ENCODE measurements at places on chromosomes 3 and 15.
A peak's percentile ranks its signal among the peaks of the same experiment; 100 is the strongest.

GRCh38 chr3:4633078-4634004 lies 140.2 kb downstream of the ITPR1 start:
- peak; percentile 77 for DNase-seq

- no peak for DNase-seq
Measured at GRCh38 chr3:73467211-73467610, 157.5 kb downstream of the PDZRN3 start.

DNA sequence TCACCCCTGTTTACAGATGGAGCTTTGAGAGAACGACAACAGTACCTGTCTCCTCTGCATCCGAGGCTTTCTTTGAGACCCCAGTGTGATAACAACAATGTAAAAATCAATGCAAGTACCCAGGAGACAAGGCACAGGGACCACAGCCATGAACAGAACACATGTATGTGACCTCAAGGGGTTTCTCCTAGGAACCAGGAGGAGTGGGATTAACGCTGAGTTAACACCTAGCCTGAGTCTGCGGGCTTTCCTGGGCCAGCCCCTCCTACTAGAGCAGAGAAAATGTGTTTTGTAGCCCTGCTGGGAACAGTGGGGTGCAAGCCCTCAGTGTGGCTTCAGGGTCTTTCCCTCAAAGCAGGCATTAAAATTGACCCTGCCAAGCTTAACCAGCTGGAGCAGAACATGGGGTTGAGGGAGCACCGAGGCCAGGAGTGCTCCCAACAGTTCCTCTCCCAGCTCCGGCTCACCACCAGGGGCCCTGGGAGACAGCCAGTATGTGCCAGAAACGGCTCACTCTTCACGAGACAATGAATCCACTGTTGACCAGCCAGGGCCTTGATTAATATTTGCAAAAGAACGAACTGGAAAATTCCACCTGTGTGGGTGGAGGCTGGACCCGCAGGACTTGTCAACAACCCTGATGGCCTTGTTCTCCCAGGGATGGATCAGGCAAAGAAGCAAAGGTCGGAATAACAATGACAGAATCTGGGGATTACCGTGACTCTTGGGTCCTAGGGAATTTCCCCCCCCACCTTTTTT lies 3.6 kb downstream of the CHDH start:
- DNase-seq: no peak

DNA sequence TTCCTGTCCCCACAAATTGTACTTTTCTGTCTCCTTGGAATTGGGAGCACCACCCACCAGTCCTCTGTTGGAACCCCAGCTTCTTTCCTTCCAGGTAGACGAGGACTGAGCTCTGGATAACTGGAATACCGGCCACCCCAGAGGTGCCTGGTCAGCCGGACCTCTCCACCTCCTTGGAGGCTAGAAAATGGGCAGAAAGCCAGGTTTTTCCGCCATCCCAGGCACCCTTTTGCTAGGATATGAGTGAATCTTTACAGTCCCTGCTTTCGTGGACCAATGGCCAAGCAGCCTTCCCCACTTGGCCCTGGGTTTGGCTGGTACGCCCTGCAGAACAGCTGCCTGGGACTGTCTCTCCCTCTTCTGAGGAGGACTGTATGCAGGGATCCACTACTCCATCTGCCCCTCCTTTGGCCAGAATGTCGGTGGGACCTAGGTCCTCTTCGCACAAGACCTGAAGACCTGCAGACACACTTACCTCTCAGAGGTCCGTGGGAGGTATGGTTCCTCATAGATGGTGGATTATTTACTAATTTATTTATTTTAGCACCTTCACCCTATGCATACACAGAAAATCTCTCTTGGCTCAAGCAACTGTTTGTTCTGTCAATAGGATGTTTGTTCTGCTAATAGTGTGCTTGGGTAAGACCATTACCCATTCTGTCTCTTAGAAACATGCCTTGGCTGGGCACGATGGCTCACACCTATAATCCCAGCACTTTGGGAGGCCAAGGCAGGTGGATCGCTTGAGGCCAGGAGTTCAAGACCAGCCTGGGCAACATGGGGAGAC lies 8.6 kb upstream of the CHAC1 start:
- no peak for DNase-seq

- no peak for DNase-seq
Measured at GRCh38 chr3:53166781-53167291, 5.8 kb downstream of the PRKCD start.

DNA sequence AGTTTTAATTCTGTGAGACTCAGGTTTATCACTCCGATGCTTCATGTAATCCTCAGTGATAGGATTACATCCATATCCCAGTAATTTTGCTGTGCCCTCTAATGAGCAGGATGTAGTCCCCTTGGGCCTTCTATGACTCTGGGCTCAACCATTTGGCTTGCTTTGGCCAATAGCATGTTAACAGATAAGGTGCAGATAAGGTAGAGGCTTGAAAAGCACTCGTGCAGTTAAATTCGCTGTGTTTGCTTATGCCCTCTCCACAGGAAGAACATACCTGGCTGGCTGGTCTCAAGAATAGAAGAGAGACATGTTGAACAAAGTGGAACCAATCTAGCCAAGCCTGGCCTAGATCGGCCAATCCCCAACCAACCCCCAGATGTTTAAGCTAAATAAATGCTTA lies 20.1 kb downstream of the CCDC13 start:
- DNase-seq: no peak

DNA sequence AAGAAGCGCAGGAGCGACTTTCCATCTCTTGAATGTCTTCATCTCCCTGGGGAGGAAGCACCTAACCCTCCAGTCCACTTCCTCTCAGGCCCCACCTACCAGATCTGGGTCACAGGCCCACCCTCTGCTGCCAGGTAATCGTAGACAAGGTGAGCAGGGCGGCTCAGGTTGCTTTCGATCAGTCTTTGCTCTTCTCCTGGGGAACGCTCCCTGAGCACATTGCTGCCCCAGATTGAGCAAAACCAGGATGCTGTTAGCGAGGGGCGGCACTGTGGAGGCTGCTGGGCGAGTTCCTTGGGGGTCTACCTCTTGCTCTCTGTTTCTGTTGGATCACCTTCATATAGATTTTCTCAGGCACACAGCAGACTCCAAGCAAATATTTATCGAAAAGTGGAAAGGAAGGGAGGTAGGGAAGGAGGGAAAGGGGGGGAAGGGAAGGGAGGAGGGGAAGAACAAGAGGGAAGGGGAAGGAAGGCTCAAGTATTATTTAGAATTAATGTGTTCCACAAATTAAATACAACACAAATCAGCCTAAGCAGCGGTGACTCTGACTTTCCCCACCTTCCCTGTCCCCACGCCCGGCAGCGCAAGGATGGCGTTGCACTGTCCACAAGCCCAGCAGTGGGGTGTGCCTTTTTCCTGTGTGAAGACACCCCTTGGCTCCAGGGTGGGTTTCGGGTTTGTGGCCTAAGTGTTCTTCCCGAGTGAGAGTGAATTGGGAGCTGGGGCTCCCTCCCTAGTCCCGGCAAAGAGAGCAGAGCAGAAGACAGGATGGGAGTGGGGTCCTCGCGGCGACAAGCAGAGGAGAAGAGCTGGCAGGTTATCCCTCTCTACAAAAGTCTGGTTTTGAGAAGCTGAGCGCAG lies 6.1 kb upstream of the PCSK6 start:
- DNase-seq: no peak

- DNase-seq: no peak
Measured at GRCh38 chr3:127351775-127352350, 64.0 kb upstream of the PRR20G start.

DNA sequence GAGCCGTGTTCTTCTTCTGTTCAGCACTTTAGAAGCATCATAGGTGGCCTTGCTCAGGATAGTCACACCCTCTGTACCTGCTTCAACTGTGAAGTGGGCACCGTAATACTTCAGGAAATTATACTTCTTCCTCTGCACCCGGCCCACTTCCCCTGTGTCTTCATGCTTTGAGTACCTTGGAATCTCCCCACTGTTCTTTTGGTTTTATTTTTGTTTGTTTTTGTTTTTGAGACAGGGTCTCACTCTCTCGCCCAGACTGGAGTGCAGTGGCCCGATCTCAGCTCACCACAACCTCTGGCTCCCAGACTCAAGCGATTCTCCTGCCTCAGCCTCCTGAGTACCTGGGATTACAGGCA lies 1.7 kb downstream of the P2RY14 start:
- DNase-seq: no peak

DNA sequence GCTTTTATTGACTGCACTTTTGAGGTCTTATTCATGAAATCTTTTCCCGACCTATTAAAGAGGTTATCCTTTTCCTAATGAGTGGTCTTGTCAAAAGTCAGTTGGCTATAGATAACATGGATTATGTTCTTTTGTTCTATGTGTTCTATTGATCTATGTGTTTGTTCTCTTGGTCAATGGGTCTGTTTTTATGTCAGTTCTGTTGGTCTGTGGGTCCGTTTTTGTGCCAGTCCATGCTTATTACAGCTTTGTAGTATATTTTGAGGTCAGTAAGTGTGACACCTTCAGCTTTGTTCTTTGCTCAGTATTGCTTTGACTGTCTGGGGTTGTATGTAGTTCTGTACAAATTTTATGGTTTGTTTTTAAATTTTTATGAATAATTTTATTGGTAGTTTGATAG lies 7.8 kb downstream of the TFG start:
- DNase-seq: no peak

- no peak for DNase-seq
Measured at GRCh38 chr3:159879146-159879545, 109.5 kb upstream of the IL12A start.

DNA sequence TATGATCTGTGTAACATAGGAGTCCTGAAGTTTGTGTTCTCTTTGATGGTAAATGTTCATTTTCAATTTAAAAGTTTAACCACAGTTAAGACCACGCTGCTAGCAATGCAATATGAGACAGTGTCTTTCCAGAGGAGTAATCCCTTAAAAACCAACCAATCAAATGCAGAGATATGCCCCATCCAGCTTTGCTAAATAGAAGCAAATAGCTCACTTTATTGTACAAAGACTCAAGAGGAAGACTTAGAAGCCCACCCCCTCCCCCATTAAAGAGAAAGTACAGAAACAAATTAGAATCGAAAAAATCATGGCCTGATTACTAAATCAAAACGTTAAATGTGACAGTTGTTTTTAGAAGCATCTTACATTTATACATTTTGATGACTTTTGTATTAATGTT lies 2.1 kb upstream of the ANP32A start:
- no peak for DNase-seq

All from bone marrow (tissue), 2 donors.